Effector CD4-positive, alpha-beta T cell (primary cell): ENCODE measurements at places on chromosomes 5 and 9.

GRCh38 chr9:98410185-98410697 is 154.8 kb upstream of the TBC1D2 start:
- DNase-seq: no peak

DNA sequence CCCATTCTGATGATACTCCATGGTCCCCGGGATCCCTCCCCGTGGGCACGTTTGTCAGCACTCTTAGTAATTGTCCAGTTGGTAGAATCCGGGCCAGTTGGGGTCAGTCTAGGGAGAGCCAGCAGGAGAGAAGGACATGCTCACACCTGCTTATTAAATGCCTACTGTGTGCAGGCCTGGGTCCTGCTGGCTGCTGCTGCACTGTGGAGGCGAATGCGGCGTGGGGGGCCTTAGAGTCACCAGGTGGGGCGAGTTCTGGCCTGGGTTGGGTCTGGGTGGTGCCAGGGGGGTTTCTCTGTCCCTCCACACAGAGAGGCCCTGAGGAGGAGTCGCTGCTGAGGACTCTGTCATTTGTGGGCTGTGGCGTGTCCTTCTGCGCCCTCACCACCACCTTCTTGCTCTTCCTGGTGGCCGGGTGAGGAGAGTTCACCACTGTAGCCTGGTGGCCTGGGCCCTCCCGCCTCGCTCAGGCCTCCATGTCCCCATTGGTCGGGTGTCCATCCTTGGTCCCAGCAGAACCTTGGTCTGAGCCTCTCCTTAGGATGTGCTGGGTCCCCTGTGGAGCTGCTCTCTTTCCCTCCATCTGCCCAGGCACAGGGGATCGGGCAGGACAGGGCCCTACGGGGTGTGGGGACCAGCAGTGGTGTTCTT is 17.3 kb downstream of the ADGRD2 start:
- DNase-seq: no peak

- no peak for DNase-seq
Measured at GRCh38 chr5:83509540-83509939, 38.0 kb downstream of the VCAN start.

DNA sequence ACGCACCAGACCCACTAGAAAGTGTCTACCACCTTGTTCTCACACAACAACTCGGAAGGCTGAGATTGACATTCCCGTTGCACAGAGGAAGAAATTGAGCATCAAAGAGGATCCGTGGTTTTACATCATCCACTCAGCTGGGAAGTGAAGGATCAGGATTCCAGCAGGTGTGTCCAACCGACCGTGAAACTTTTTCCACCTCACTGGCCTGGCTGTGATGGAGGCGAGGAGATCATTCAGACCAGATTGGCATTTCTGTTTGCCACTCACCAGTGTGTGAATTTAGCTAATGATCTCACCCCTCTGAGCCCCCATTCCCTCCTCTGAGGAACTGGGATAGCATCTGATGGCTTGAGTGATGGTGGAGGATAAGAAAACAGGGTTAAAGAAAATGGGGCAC is 46.7 kb upstream of the CPLX2 start:
- DNase-seq: no peak

- peak; percentile 28 for DNase-seq
Measured at GRCh38 chr5:140114341-140115185, 654 bp downstream of the PURA start.

DNA sequence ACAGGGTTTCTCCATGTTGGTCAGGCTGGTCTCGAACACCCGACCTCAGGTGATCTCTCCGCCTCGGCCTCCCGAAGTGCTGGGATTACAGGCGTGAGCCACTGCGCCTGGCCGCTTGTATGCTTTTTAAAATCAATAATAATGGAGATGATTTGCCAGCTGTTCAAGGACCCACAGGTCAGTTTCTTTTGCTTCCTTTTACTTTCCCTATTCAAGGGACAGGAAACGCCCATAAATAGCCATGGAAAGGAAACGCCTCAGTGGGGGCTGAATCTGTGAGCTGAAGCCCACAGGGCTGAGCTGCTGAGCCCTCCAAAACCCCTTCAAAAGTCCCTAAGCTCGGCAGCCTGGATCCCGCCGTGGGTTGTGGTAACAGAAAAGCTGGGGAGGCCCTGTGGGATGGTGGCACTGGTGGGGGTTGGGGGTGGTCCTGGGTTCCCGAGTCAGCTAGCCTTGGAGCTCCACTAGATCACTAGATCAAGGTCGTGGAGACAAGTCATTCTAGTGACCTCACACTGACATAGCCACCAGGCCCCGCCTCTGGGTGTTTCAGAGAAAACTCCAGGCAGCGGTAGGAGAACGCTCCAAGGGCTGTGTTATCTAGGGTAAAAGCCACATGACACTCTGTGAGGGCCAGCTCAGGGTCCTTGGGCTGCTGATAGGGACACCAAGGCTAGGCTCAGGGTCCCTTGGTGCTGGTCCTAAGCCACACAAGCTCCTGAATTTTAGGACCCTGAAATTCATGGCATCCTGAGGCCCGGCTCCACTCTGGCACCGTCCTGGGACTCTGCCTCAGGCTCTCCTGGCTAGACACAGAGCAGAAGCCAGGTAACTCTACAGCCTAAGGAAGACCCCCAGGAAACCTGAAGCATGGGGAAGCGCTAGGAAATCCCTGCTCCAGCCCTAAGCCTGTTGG is 18.0 kb upstream of the DUSP1 start:
- no peak for DNase-seq

GRCh38 chr5:122415030-122415800 is 103.2 kb downstream of the SNCAIP start:
- DNase-seq: no peak

DNA sequence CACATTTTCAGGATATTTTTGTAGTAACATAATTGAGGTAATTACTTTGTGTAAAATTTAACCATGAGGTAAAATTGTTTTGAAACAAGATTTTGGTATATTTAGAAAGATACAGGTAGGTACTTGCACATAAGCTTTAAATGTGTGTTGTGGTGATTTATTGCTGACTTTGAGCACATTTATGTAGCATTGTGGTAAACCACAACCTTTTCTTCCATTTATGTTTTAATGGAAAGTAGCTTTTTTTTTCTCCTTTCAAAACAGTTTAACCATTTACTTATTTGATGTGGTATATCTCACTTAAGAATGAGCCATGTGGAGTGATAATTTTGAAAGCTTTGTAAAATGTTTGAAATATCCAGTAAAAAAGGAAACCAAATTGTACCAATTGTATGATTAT is 35.6 kb downstream of the FCHO2 start:
- DNase-seq: no peak

- no peak for DNase-seq
Measured at GRCh38 chr9:125970340-125970739, 223.2 kb downstream of the PBX3 start.

- no peak for DNase-seq
Measured at GRCh38 chr9:20271723-20272122, 350.6 kb downstream of the MLLT3 start.

DNA sequence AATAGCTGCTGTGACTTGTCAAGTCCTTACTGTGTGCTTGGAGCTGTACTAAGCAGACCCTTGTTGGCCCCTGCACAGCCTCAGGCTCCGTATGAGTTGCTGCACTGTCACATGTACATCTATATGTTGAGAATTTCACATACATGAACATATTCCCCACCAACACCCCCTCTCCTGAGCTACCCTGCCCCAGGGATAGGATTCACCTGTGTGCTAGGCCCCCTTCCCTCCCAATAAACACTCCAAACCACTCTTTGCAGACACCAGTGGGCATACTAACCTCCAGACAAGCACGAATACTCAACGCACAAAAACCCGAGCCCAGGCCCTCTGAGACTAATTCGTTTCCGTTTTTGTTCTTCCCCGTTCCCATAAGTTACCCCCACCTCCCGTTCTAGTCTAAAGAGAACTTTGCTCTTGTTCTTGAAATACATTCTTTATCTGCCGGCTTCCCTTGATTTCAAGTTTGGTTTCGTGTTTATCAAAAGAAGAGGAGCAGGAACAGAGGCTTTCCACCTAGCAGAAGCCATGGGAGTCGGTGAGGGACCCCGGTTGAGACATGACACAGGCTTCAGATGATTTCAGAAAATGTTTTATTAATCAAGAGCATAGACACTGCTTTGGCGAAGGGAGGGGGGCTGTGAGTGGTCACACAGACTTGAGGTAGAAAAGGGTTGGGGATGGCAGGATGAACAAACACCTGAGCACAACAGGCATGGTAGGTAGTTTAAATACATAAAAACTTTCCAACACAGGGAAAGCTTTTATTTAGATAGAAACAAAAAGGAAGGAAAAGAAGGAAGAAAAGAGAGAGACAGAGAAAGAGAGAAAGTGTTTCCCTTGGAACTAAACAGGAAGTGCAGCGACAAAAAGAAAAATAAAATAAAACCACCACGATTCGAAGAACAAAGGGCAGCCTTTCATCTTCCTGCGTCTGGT is 3.4 kb downstream of the HAND1 start:
- DNase-seq: no peak

DNA sequence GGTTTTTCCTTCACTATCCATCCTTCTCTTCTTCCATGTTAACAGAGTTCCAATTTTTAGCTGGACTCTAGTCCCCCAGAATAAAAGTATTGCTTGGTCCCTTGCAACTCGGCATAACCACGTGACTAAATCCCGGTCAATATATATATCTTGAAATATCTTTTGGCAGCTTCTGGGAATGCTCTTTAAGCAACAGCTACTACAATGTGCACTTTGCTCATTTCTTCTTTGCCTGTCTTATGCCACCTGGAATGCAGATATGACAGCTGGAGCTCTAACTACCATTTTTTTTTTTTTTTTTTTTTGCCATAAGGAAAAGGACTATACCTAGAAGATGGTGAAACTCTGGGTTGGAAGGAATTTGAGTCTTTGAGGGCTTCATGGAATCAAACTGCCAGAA is 82.6 kb downstream of the GCNT4 start:
- DNase-seq: no peak

DNA sequence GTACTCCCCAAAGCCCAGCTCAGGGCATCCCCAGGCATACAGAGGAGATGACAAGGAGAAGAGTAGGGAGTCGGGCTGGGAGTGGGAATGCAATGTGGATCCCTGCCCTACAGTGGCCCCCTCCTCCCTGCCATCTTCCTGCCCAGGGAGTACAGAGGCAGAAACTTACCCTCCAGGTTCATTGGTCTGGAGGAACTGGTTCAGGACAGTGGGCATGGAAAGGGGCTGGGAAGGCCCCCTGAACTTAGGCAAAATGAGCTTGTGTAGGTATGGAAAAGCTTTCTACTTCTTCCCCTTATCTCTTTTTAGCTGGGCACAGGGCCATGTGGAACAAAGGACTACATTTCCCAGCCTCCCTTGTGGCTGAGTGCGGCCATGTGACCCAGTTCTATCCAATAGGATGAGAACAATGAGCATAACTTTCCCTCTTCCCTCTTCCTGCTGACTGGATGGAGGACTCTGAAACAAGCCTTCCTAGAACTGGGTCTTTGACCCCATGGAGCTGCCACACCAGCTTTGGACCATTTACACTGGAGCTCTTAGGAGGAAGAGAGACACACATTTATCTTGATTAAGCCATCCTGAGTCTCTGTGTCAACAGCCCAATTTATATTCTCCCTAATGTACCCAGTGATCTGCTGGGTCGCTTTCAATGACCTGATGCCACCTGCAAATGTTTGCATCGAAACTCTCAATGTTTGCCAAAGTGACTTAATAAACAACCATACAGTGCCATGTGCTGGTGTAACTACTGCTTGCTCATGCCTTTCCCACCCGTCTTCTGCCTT is 25.0 kb upstream of the HMCN2 start:
- DNase-seq: peak; percentile 28

- no peak for DNase-seq
Measured at GRCh38 chr9:108568093-108568492, 287.7 kb downstream of the ACTL7B start.

DNA sequence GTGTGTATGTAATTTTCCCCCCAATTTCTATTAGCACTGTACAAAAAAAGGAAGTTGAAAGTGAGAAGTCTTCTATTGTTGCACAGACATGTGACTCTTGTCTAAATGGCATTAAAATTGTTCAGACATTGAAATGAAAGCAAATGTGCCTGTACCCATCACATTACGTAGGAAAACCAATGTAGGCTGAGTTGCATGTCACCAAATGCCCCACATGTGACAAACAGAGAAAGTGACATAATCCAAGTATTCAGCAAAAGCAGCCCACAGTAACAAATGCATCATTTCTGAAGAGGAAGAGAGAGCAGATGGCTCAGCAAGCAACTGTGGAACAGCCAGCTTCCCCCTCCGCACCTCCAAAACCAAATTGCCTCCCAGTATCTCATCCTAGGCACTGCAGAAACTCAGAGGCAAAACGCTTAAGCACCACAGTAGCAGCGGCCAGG is 161.5 kb upstream of the NR4A3 start:
- DNase-seq: no peak

DNA sequence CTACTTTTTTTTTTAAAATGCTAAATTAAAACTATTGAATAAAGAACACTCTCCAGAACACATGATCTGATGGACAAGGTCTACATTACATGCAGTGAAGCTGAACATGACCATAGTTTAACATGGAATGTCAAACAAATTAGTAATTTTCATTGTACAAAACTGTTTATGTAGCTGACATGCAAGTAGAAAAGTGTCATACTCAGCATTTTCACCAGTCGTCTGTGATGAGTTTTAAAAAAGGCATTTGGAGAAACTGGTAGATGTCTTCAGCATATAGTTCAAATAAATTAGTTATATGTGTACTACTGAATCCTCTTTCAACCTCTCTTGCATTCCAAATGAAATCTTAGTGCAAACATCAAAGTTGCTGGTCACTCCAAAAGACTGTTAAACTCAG is 301.9 kb downstream of the FER start:
- no peak for DNase-seq

- no peak for DNase-seq
Measured at GRCh38 chr5:446883-447263, 3.9 kb downstream of the EXOC3 start.

DNA sequence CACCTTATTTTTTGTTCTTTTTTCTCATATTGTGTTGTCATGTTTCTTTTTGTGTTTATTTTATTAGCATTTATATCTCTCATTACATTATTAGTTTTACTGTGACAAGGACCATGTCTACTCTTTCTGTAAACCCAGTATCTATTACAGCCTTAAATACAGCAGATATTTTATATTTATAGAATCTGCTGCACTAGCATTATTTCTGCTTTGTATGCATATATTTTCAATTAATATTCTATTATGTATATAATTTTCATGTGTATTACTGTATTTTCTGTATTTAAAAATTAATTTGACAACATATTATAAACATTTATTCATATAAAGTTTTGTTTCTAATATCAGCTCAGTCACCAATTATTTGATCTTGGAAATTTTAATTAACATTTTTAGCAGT is 19.5 kb upstream of the C6 start:
- DNase-seq: no peak

DNA sequence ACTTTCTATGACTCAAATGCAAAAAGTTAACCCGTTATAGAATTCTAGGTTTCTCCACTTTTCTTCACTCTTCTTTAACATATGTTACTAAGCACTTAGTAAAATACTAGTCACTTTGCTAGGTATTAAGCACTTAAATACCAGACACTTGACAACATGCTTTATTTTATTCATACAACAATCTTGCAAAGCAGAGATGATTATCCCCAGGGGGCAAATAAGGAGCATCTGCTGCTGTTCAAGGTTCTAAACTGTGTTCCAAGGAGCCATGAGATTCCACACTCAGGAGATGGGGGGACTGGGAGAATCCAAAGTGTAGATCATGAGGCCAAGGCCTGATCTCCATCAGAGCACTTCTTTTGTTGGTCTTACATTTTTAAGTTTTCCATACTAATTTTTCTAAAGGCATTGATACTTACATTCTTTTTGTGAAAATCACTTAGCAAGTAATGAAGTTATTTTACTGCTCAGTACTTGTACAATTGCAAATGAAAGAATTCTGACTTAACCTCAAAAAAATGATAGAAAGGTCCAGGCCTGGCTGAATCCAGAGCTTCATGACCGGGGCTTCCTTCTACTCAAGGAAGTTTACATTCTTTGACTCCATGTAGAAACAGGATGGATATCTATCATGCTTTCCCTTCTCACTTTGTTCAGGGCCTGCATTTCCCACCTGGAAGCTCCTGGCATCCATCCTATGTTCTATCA is 504.4 kb upstream of the WWC1 start:
- DNase-seq: no peak
